DMS153 (cell line): ENCODE measurements at places on chromosomes 1 and 21.

- DNase-seq = no peak
Observed at GRCh38 chr21:41899426-41900202, 20.5 kb upstream of the PRDM15 start.

GRCh38 chr21:45450423-45451090 is 45.6 kb downstream of the COL18A1 start:
- DNase-seq = no peak

DNA sequence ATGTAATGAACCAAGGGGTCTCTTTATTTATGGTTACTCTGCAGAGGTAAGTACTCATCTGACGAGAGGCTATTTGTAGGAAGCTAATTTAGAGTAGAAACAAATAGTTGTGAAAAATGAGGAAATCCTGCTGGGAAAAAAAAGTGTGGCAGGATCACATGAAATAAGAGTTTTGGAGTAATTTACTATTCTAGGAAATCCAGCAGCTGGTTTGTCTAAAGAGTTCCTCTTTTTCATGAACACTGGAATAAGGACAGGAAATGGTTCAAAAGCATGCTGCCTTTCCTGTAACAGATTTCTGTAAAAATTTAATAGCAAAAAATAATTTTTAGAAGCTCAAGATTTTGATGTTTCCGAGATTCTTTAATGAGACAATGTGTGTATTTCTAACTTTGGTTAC is 177.3 kb downstream of the CHRM3 start:
- no peak for DNase-seq

DNA sequence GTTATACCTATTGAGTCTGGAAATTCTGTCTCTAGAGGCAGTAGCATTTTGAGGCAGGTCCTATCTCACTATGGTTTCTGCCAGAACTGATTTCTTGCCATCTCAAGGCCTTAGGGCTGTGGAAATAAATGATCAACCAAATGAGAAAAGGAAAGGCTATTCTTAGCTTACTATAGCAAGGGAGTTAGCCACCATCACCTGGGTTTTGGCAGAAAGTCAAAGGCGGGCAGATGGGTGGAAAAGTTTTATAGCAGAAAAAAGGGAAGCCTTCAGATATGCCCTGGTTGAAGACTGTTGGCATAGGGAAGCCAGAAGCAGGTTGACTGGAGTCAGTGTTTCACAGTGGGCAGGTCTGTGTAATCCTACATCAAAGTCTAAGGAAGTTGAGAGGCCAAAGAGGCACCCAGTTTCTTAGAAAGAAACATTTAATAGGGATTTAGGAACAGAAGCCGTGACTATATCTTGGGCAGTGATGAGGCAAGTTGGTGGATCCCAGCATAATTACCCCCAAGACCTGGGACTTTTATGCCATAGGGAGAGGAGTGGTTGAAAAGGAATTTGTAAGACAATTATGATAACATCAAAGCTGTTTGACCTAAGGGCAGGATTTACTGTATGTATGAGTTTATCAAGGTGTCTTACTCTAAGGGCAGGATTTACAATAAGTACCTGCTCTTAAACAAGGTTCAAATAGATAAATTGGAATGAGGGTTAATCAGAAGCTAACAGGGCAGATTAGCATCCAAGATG is 29.7 kb downstream of the CTH start:
- DNase-seq = no peak

GRCh38 chr21:33211732-33212131 is 18.0 kb upstream of the IFNAR2 start:
- DNase-seq = no peak

DNA sequence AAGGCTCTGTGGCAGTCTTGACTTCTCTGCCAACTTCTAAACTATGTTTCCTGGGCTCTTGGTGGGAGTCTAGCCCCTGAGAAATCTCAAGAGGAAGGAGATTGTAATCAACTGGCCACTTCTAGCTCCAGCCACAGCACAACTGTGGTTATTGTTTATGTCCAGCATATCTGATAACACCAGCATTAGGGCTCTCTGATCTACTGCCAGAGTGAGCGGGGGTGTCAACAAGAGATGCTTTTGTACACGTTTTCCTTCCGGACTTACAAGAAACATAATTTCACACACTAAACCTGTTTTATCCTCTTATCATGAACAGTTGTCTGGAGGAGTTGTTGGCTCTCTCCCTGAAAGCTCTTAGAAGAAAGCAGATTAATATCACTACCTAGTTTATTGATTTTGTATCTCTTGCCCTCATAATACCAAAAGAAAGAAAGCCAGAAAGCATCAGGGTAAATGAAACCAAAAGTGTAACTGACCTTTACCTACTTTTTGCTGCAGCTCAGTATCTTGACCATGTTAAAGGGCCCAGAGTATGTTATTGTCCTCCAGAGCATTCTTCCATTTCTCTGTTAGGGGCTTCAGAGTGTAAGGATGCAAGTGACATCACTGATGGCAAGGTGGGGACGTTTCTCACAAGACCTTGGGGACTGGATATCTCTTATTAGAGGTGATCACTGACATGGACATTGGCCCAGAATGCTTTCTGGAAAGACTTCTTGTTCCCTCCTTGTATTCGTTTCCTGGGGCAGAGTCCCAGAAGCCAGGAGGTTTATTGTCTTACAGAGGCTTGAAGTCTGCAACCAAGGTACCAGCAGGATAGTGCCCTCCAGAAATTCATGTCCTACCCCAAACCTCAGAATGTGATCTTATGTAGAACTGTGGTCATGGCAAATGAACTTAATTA is 9.6 kb upstream of the SH2D1B start:
- no peak for DNase-seq

- DNase-seq = no peak
Observed at GRCh38 chr1:227791425-227792143, 23.9 kb upstream of the PRSS38 start.

DNA sequence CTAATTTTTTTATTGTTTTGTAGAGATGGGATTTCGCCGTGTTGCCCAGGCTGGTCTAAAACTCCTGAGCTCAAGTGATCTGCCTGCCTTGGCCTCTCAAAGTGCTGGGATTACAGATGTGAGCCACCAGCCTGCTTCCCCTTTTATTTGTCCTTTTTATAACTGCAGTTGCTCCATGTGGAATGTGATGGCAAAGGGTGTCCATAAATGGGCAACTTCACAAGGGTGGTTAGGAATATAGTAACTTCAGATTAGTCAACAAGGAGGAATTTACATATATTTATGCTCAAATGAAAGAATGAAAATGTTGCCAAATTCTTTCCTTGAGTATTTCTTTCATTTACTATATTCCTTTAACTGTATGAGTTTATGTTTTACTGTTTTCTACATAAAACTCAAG is 182.9 kb downstream of the BACH1 start:
- no peak for DNase-seq

DNA sequence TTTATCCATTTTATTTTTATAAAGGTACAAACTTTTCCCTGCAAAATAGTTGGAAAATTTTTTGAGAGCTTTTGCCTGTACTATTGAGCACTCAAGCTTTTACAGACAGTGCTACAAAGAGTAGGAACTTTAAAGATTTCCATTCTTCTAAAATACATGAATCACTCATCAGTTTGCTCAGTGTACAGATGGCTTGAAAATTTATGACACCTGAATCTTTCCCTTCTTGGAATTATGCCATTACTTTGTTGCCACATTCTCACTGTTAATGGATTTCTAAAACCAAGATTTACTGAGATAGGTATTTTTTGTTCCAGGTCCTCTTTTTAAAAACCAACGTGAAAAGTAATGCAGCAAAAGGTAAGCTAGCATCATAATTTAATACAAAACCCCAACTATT is 76.0 kb downstream of the GPATCH2 start:
- no peak for DNase-seq

DNA sequence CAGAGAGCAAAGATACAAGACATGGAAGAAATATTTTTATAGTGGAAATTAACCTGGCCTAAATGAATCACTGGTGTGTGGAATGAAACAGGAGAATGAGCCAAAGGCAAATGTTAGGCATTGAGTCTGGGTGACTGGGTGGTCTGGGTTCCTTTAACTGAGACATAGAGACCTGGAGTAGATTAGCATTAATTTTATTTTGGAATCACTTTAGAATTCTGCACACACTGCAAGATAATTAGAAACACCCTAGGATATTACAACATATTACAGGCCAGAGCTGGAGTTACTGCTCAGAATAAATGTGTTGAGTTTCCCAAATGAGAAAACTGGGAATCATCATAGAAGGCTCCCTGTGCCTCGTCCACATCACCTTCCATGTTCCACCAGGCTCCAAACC is 85.5 kb downstream of the PLPPR5 start:
- DNase-seq = no peak

GRCh38 chr1:177597393-177597792 is 372.5 kb downstream of the SEC16B start:
- DNase-seq = no peak

DNA sequence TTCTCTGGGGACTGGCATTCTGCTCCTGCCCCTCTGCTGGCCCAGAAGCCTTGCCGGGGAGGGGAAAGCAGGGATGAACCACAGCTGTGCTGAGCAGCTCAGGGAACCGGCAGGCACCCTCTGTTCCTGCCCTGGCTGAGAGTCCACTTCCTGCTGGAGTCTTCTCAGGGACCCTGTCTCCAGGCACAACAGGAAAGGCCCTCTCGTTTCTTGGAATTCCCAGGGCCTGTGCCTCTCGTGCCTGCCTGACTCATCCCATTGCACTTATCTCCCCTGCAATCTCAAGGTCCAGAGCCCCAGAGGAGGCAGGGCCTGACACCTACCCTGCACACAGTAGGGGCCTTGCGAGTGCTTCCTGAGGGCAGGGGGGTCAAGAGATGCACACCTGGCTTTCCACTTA is 1.1 kb upstream of the EDN2 start:
- DNase-seq = no peak

GRCh38 chr1:187237542-187237941 is 408.8 kb downstream of the PLA2G4A start:
- no peak for DNase-seq

- no peak for DNase-seq
Observed at GRCh38 chr1:61370913-61371279, 288.5 kb downstream of the NFIA start.

DNA sequence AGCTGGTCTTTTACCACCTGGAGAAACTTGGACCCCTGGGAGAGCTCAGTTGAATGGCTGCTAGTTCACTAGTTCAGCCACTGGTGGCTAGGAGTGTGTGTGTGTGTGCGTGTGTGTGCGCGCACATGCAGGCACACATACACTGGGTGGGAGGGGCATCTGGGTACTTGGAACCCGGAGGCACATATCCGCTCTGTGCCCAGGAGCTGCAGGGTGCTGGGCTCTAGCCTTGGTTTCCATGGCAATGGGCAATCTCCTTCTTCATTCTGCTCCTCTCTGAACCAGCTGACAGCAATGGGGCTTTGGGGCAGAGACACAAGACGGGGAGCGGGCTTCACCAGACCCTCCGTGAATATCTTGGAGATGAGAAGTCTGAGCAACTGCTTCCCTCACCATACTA is 87.1 kb upstream of the DISP3 start:
- no peak for DNase-seq

- DNase-seq = peak; percentile 77
Observed at GRCh38 chr1:8985915-8986813, 40.1 kb downstream of the SLC2A7 start.
